Activated CD4-positive, alpha-beta T cell treated with anti-CD3 and anti-CD28 coated beads, Interleukin-2, Interleukin-4, amounts not matched to agents 100 ng/mL and 50 ng/mL, durations not matched to agents 16 hours and 8 hours (primary cell): ENCODE measurements at places on chromosomes 3 and 15.

GRCh38 chr3:188510366-188510765 is 356.4 kb downstream of the LPP start:
- no peak for DNase-seq

DNA sequence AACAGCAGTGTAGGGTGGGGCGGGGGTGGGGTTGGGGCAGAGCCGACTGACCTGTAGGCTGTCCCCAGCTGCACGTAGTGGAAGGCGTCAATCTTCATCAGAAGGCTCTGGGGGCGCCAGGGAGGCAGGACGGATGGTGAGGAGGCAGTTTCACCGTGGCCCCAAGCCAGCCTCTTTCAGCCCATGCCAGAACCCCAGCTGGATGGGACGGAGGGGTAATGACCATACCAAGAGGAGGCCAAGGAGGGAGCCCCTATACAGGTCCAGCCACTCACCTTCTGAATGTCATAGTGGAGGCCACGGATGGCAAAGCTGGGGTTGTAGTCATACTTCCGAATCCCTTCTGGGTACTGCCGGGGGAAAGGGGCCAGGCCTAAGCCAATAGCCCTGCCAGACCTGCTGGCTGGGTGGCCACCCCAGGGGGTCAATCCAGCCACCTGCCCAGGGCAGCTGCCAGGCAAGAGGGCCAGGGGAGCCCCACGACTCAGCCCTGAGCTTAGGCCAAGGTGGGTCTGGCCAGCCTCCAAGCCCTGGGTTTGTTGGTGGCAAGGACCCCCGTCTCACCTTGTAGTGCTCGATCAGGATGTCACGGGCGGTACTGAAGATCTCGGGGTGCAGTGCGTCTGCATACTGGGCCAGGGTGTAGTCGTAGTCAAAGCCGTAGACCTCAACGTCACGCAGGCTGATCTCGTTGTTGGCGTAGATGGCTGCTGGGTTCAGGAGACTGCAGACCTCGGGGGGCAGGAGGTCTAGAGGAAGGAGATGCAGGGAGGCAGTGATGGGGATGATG is 4.9 kb downstream of the NT5DC2 start:
- DNase-seq = no peak

DNA sequence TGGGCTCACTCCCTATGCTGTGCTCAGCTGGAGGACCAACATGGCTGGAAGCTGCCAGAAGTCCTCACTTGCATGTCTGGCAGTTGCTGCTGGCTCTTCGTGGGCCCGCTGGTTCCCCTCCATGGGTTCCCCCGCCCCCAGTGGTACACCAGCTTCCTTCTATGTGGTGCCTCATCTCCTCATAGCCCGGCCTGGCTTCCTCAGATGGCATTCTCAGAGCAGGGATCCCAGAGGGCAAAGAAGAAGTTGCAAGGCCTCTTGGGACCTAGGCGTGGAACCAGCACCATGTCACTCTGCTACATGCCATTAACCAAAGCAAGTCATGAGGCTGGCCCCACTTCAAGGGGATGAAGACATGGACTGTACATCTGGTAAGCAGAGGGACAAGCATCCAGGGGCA is 2.9 kb upstream of the CFAP92 start:
- no peak for DNase-seq

DNA sequence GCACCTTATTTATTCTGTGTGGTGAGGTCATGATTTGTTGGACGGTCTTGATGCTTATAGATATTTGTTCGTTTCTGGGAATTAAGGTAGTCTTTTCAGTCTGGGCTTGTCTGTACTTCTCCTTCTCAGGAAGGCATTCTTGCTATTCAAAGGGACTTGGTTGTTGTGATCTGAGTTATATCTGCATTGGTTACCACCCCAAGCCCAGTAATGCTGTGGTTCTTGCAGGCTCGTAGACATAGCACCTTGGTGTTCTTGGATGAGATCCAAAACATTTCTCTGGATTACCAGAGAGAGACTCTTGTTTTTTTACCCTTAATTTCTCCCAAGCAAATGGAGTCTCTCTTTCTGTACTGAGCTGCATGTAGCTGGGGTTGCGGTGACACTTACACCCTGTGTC is 128.0 kb upstream of the CBLB start:
- no peak for DNase-seq

GRCh38 chr15:48609486-48609885 is 36.0 kb downstream of the FBN1 start:
- DNase-seq = no peak

DNA sequence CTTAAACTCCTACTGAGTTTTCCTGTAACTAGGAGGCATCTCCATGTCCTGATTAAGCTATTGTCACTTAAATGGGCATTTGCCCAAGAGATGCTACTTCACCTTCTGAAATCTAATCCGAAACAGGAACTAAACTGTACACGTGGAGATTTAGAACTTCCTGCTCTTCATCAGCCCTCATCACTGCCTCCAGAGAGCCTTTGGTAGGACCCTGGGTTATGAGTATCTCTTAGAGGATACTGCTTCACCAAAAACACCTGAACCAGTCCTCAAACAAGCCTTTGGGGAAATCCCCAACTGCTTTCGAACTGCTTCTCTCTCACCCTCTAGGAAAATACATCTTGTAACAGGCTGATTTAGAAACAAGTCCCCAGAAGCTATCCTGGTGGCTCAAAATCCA is 320.3 kb downstream of the GAP43 start:
- DNase-seq = no peak

DNA sequence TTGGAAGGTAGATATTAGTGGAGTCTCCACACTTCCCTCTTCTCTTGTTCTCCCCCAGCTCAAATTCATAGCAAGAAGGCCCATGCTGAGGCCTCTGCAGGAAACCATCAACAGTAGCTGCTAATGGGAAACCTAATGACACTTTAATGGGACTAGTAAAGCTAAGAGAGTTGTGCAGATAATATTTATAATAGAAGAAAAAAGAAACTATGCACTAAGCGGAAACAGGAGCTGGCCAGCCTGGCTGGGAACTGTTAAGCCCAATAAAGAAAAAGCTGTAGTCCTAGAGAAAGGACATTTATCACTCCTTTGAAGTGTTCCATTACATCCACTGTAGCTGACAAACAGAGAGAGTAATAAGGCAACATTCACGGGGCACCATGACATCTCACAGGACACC is 229.6 kb downstream of the IGSF11 start:
- DNase-seq = no peak

DNA sequence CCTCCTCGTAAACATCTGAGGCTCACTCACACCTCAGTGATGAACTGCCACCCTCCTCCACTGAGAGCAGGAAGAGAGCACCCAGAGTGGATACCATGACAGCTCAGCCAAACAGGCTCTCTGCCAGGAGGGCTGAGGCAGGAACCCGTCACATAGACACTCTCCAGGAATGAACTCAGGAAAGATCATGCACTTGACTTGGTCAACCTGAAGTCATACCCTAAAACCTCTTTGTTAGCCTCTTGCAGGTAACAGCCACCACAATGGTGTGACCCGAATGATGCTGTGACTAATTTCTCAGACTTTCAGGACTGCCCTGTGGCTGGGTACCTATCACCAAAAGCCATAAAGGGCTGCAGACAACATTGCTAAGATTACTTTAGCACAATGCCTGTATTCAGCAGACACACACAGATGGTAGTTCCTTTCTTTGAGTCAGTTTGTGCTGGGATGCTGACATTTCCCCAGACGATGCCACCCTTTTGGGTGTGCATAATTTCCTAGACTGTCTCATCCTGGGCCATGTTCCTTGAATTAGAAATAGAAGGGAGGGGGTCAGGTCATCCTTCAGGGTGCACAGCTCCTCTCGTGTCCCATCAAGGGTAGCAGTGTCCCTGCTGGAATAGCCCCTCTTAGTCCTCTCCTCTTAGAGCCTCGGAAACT is 30.3 kb downstream of the CX3CR1 start:
- no peak for DNase-seq

DNA sequence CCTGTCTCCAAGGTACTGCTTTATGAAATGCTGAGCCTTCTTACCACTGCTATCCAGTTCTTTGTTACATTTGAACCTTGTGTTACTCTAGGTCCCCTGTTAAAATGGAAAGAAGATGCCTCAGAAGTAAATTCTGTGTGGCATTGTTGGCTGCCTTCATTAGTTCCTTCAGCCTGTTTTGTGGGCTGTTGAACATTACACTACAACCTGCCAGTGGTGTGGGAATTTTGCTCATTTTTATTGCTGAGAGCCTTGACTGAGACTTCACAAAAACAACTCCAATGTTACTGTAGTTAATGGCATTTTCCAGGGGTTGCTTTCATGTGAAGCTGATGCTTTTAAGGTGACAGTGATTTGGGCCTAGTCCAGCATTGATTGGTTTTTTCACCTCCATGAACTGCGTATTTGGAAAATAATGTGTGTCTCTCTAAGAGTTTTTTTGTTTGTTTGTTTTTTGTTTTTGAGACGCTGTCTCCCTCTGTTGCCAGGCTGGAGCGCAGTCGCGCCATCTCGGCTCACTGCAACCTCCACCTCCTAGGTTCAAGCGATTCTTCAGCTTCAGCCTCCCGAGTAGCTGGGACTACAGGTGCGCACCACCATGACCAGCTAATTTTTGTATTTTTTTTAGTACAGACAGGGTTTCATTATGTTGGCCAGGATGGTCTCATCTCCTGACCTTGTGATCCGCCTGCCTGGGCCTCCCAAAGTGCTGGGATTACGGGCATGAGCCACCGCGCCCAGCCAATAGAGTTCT is 4.3 kb downstream of the MAPK6 start:
- no peak for DNase-seq

- no peak for DNase-seq
Measured at GRCh38 chr3:142946861-142947260, 16.6 kb downstream of the PAQR9 start.

DNA sequence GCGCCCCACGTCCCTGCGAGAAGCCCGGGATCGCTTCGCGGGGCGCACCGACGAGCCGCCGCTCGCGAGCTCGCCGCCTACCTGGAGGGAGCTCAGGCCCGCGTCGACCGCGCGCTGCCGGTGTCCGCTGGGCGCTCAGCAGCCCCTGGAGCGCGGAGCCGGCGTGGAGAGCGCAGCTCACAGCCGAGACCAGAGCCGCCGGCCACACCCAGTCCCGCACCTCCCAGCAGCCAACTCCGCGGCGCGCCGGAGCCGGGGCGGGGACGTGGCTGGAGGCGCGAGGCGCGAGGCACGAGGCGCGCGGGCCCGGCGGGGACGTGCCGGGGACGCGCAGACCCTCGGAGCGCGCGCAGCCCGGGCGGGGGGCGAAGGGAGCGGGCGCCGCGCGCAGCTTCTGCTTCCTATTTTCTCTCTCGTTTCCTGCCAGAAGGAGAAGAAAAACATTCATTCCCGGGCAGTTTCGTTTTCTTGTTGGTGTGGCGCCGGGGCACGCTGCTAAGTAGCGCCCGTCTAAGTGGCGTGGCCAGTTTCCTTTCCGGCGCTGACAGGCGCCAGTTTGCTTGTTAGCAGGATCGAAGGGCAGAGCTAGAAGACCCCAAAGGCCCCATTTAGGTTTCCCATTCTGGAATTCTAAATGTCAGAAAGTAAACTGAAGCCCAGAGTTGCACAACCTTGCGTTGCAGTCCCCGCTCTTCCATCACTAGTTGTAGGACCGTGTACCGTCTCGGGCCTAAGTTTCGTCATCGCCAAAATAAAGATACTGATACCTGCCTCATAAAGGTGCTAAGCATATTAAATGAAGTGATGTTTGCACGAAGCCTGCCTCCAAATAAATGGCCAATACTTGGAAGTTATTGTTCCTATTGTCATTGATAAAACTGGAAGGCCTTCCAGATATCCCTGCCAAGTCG is at the start of gene GNB4:
Gene GNB4 (minus strand): TSS at position 206 of the 911 bp plus-strand sequence. CDS start 25,270 bp downstream, outside the sequence.
- peak; percentile 42 for DNase-seq

- DNase-seq = peak; percentile 40
Measured at GRCh38 chr15:62066663-62067447, at the start of gene C2CD4A. TSS of gene C2CD4A (plus strand) at chr15:62066977. CDS start at chr15:62067614, 637 bp downstream.

- no peak for DNase-seq
Measured at GRCh38 chr3:31960793-31961431, 20.1 kb downstream of the OSBPL10 start.

- no peak for DNase-seq
Measured at GRCh38 chr3:196177967-196178366, 33.2 kb downstream of the ZDHHC19 start.

DNA sequence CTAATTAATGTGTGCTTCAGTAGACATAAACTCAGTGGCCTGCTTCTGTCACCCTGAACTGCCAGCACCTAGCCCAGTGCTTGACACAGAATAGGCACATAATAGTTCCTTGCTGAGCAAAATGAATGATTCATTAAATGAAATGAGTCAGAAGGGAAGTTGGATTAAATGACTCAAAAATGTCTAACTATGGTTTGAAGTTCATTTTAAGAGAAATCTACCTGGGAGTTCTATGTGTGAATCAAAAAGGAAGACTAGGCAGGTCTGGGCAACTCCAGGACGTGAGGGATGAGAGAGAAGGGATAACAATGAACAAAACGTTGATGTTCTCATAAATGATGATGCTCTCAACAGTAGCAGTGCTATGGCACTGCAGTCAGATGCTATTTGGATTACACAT is 175.0 kb downstream of the CFAP20DC start:
- peak; percentile 73 for DNase-seq

- DNase-seq = no peak
Measured at GRCh38 chr15:78263907-78264303, 457 bp upstream of the DNAJA4 start.

DNA sequence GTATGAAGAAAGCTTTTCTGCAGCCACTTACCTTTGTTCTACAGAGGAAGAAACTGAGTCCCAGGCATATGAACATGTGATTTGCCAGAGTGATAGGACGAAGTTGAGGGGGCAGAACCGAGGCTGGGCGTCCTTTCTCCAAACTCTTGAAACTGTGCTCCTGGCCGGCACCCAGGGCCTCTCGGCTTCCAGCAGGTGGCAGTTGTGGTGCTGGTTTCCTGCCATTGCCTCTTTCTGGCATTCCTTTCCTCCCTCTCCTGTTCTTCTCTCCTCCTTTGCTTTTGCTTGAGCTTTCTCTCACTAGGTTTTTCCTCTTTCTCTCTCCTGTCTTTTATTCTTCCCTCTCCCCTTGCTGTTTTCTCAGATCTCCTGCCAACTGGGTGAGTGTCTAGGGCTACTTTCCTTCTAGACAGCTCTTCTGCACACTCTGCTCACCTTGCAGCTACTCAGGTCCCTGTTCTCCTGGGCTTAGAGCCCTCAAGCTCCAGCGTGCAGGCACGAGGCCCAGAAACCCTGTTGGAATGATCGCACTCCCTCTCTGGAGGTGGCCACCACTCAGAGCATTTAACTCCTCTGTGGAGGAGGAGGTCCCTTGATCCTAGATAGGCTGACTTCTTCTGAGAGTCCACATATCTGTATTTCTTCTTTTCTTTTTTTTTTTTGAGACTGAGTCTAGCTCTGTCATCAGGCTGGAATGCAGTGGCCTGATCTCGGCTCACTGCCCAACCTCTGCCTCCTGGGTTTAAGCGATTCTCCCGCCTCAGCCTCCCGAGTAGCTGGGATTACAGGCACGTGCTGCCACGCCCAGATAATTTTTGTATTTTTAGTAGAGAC is 26.2 kb downstream of the TRAK1 start:
- no peak for DNase-seq
